ENCODE measurements at places on chromosomes 2 and 18. TPM values are rescaled to one million over a fixed set of nuclear protein-coding genes. Genes with fewer than 3 reads are reported as not detected.

DNA sequence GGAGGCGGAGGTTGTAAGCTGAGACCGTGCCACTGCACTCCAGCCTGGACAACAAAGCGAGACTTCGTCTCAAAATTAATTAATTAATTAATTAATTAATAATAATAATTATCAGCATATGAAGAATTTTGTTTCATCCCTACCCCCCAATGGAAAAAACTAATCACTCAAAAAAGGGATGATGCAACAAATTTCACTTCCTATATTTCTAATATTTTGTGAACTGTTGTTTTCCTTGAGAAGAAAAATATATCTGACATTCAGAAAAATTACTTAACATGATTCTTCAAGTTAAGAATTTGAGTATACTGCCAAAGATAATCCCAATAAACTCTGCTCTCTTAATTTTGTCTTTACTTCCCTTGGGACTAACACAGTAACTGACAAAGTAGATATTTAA, 28.1 kb downstream of the EXOC6B start:
- DNase-seq: no peak

GRCh38 chr2:77579076-77579769, 57.0 kb upstream of the LRRTM4 start:
- DNase-seq: no peak

- peak; percentile 62 for DNase-seq
Observed at GRCh38 chr2:84302513-84303412, 156.3 kb downstream of the SUCLG1 start.

DNA sequence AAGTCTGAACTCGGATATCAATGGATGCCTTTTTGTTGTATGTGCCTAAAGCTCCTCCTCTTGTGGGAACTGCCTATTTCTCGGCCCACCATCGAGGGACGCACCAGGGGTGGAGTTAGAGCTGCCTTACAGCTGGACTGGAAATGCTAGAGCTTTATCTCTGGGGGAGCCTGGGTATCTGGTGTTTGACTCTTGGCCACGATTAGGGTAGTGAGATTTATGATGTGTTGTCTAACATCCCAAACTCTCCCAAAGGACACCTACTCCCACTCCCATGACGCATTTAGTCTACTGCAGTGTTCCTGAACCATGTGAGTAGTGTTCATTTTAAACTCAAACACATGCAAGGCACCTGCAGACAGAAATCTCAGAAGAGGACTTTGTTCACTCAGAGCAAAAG, 594.8 kb downstream of the METTL4 start:
- DNase-seq: no peak

- DNase-seq: no peak
Observed at GRCh38 chr2:39696101-39696553, 30.4 kb downstream of the TMEM178A start.

DNA sequence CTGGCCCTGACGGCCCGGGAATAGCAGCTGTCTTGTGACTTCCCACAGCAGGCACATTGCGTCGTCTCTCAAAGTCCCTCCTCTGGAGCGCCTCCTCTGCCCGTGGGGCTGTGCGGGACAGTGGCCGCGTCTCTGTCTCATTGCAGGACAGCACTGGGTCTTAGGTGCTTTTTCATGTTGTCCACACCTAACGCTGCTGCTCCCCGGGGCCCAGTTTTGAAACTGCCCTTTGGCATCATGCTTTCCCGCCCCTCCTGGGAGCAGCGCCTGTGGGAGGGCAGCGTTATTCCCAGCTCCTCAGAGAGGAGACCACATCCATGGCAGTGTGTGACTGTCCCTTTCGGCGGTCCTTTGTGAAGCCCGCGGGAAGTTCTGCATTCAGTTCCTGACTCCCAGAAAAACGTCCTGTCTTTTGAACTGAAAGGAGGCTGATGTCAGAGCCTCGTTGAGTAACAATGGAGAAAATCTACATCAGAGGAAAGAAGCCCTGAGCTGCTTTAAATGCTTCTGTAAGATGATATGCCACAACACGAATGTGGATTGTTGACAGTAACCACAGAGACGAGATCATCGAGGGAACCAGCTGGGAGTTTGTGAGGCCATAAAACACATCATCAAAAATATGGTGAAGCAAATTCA, 226.0 kb downstream of the FAM210A start:
- DNase-seq: peak; percentile 87

- DNase-seq: peak; percentile 91
Observed at GRCh38 chr2:36597532-36598377, at the start of gene FEZ2. FEZ2 (minus strand) TSS chr2:36598168; CDS start chr2:36598142, 26 bp downstream.

GRCh38 chr2:238646281-238646680, 201.6 kb upstream of the TWIST2 start:
- DNase-seq: no peak

GRCh38 chr2:71938659-71939587, 208.7 kb downstream of the CYP26B1 start:
- DNase-seq: peak; percentile 11

DNA sequence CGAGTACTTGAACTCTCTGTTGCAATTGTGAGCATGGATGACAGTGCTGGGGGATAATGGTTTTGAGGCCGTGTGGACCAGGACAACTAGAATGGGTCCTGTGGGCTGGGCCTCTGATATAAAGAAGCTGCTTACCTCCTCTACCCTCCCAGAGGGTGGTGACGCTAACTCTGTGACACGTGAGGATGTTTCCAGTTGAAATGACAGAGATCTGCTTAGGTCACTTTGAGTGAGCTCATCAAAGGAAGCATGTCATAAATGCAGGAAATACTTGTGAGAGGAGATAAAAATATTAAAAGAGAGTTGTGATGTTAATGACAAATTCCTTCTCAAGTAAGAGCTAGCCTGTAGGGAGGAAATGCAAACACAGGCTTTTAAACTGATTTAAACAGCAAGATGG, 16.4 kb downstream of the RMC1 start:
- DNase-seq: no peak

DNA sequence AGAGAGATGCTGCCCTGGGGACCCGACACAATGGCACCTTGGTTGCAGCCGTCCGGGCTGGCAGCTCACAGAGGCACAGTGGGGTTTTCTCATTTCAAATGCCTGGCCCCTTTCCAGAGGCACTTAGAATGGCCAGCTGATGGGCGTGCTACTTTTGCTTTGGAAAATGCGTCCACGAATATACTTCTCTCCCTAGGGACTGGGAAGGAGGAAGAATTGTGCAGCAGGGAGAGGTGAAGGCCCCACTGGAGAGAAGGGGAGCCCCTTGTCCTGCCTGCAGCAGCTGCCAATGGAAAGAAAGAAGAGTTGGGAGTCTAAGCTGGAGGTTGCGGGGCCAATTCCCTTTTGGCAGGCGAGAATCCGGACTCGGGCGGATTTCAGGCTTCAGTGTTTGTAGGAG, 1.1 kb upstream of the MAL start:
- no peak for DNase-seq

DNA sequence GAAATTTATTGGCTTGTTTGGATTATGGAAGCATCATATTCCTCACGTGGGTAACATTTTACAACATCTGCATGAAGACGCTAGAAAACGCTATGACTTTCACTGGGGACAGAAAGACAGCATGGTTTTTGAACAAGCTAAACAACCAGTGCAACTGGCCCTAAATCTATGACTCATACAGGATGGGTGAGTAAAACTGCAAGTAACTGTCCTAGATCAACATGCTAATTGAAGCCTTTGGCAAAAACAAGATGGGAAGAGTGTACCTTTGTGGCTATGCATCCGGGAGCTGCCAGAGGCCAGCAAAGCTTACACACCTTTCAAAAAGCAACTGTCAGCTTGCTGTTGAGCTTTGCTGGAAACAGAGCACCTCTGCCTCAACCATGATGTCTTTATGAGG, 1096.0 kb upstream of the DDX18 start:
- DNase-seq: no peak

DNA sequence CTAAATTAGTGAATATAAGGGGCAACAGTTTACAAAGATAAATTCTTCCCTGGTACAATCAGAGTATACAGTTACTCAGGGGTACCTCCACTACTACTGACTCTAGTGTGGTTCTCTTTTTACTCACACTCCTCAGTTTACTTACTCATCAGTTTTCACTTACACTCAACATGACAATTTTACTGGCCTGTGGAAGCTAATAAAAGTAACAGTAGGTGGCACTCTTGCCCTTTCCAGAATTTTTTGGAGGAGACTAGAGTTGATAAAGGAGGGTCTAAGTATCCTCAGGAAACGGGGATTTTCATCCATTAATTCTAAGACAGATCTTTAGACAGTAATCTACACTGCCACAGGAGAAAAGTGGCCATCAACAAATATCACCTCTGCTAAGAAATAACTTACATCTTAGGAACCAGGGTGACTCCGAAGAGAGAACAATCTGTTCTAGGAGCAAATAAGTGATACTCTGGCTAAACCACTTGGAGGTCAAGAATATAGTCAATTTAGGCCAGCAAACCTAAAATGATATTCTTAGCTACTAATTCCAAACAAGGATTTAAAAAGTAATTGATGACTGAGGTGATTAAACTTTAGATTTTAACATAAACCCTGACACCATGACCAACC, 61.3 kb downstream of the ATL2 start:
- DNase-seq: no peak

DNA sequence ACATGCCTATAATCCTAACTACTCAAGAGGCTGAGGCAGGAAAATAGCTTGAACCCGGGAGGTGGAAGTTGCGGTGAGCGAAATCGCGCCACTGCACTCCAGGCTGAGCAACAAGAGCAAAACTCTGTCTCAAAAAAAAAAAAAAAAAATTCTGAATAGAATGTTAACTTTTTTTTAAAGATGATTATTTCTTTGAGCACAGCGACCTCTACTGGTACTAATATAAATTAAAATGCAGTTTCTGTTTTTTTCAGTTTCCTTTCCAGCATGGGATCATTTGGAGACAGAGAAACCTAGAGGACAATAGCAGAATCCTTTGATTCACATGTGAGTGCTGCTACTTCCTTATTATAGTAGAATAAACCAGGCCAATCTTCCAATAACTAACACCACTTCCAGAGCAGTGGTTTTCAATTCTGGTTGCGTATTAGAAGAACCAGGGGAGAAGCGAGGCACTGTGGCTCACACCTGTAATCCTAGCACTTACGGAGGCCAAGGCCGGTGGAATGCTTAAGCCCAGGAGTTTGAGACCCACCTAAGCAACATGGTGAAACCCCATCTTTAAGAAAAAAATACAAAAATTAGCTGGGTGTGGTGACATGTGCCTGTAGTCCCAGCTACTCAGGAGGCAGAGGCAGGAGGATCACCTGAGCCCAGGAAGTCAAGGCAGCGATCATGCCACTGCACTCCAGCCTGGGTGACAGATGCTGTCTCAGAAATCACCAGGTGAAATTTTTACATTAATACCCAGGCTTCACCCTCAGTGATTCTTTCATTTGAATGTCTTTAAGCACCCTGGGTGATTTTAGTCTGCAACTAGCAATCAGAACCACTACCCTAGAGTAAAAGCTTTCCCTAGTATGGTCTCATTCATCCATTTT, 10.1 kb downstream of the SRSF7 start:
- no peak for DNase-seq

GRCh38 chr2:186976329-186976728, 127.4 kb upstream of the ZSWIM2 start:
- no peak for DNase-seq

The HOXD13 gene
- not detected for total RNA-seq

The MAL gene
- not detected for total RNA-seq

The DNAJC5G gene
- 0.44 TPM for total RNA-seq

The FTCDNL1 gene
- total RNA-seq: 2.0 TPM

The IFIH1 gene
- 0.81 TPM for total RNA-seq
